ENCODE measurements at places on chromosomes 11 and 22.

- DNase-seq = peak; percentile 45
These were observed 720 bp downstream of the PACS1 start for GRCh38 chr11:66070604-66071380.

- no peak for DNase-seq
These were observed 10.4 kb downstream of the P2RY2 start for GRCh38 chr11:73228268-73229134.

GRCh38 chr11:112564228-112564955 lies 303.7 kb upstream of the PLET1 start:
- no peak for DNase-seq

DNA sequence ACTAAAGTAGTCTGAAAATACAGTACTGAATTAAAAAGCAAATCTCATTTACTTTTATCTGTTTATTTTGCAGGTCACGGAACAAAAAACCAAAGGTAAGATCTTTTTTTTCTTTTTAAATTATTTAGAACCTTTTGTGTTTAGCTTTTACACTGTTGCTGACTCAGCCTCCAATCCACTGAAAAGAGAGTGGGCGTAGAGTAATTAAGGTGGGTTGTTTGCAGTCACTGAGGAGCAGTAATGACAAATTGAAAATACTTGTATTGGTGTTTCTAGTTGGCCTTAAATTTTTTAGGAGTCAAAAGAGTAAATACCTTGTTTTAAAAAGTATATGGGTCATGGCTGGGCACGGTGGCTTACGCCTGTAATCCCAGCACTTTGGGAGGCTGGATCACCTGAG lies 73.4 kb downstream of the TNRC6B start:
- DNase-seq = no peak

DNA sequence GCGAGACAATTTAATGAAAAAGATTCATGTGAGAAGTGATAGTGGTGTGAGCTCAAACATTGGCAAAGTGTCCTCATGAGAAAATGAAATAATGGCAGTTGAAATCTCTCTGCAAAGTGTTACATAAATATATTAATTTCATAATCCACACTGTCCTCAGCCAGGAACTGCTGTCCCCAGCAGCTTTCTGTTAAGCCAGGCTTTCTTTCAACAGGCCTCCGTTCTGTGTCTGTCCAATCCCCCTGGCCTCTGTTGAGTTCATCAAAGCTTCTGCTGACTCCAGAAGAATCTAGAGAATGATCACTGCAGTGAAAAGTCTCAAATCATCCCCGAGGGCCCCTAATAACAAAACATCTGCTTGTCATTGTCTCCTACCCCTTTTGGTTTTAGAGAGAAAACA lies 10.0 kb upstream of the ASCC2 start:
- no peak for DNase-seq

DNA sequence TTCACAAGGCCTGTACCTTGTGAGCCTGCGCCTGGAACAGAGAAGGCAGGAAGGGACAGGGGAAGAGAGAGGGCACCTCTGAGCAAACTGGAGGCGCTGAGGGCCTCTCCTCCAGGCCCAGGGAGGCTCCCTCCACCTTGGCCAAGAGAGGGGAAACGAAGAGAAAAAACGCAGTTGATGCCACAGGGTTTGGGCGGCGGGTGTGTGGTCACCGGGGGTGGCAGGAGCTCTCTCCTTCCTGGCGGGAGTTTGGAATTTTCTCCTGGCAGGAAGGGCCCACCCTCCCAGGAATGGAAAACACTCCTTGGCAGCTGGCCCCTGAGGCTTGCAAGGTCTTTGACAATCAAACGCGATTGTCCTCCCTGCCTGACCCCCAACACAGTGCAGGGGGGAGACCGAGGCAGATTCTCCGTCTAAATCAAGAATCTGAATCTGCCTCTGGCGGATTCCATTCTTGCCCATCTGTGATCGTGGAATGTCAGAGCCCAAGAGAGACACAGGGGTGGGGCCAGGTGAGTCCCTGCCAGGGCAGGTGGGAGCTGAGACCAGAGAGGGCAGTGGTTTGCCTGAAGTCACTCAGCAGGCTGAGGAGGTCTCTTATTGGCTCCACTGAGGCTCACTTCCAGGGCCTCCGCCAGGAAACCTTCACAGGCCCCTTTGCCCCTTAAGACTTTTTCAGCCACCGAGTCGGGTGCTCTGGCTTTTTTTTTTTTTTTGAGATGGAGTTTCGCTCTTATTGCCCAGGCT lies 21.0 kb downstream of the RPL3 start:
- no peak for DNase-seq

- peak; percentile 3 for DNase-seq
These were observed 8.1 kb upstream of the ANKRD13D start for GRCh38 chr11:67280788-67281551.

- DNase-seq = no peak
These were observed 86.2 kb downstream of the GALNT18 start for GRCh38 chr11:11535611-11536010.

- no peak for DNase-seq
These were observed 2.1 kb upstream of the KCNJ4 start for GRCh38 chr22:38456841-38457699.

GRCh38 chr22:49305214-49305965 lies 522.3 kb downstream of the BRD1 start:
- DNase-seq = peak; percentile 82

DNA sequence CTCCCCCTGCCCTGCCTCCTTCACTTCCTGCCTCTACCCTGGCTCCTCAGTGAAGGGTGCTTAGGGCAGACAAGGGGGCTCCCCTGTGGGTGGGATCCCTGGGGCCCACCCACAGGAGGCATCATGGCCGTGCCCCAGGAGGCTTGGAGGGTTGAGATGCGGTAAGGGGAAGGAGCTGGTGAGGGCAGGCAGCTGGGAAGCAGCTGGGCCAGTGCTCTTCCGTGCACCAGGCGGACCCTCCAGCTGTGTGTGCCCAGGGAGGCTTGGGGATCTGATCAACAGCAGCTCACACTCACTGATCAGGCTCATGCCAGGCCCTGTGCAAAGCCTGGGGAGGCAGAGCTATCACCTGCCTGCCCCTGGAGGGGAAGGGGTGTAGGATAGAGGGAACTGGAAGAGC lies 59.3 kb upstream of the TTLL12 start:
- no peak for DNase-seq

GRCh38 chr11:35276396-35277145 lies 137.6 kb downstream of the CD44 start:
- DNase-seq = peak; percentile 26

DNA sequence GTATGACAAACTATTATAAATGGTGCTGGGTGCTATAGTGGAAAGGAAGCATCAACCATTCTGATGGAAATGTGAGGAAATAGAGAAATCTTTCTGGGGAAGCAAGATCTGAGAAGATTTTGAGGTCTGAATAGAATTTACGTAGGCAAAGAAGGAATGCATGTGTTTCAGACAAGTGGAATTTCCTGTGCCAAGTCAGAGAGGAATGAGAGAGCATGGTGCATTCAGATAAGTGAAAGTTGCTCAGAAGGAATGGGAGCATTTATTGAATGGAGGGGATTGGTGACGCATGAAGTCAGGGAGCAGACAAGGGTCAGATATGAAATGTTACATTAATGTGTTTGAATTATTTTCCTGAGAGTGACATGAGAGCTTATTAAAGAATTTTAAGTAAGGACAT lies 725.5 kb downstream of the METTL15 start:
- DNase-seq = no peak

- DNase-seq = no peak
These were observed 177.5 kb downstream of the MYO18B start for GRCh38 chr22:25919452-25919851.

DNA sequence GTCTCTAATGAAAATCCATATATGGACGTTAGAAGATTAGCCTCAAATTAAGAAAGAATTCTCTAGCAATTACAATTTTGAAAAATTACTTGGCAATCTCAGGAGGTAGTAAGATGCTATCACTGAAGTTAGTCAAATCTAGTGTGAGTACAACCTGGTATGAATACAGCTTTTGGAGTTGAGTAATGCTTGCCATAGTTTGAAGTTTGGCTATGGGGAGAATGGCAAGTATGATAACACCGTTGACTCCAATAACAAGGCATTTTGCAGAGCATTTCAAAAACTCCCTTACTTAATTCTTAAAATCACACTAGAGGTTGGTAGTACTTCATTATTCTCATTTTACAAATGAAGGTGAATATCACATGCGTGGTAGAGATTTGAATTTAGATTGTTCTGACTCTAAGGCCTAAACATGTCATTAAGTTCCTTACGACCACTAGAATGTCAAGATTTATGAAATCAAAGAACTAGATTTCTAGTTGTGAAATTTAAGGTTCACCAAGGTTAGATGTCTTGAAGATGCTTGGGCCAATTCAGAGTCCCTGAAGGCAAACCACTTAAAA lies 355.4 kb downstream of the ETS1 start:
- no peak for DNase-seq

DNA sequence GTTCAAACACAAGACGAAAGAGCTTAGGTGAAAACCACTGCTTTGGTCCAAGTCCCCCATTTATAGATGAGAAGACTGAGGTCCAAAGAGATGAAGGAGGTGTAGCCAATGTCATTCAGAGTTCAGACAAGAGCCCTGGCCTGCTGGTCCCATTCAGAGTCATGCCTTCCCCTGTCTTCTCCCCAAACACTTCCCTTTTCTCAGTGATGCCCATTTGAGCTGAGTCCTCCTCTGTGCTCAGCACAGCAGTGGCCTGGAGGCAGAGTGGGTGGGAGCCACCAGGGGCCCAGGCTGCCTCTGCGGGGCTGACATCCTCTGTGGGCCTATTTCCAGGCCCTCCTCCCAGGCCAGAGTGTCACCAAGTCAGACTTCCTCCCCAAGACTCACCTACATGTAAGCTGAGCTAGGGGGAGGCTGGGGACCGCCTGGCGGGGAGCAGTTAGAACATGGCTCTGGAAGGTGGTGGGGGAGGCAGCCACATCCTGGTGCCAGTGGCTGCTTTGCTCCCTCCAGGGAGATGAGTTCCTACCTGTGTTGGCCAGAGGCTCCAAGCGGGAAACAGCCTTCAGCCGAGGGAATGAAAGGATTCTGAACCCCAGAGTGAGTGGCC lies 22.4 kb upstream of the LRRC10B start:
- DNase-seq = no peak

DNA sequence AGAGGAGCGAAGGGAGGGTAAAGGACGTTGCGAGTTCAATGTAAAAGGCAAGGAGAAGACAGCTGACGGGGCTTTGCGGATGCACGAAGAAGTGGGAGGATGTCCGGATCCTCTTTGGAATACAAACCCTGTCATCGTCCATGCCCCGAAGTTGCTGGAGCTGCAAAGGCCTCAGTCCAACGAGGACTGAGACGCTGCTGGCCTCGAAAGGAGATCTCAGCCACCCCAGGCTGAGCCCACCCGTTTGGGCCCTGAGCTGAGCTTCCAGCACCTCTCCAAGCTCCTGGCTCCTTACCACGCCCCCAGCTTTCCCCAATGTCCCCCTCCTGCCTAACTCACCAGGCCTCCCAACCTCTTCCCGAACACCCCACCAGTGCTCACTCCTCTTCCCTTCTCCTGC lies 46.1 kb upstream of the PHF21B start:
- no peak for DNase-seq

DNA sequence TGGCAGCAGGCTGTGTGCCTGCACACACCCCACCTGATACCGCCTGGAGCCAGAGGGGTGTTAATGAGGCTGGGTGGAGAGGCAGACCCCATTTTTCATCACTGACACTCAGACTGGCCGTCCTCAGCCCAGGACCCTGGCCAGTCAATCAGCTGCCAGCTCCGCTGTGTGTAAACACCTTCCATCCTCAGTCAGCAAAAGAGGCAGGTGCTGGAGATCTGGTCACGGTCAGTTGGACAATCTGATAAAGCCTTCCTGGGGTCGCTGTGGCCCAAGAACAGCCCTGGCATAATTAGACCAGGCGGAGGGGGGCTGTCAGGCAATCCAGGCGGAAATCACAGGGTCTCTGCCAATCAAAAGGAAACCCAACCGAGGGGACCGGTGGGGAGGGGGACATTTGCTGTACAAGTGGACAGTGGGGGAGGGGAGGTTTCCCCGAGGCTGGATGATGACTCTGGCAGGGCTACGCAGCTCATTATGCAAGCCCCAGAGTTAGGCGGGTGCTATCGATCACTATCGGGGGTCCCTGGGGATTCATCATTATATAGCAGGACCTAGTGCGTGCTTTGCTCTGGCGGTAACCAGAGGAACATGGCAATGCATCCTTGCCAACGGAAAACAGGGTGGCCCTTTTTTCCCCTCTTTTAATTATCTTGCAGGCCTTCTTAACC lies 72.9 kb downstream of the ABTB2 start:
- no peak for DNase-seq

GRCh38 chr11:61153593-61154095 lies 7.6 kb downstream of the VPS37C start:
- DNase-seq = no peak

DNA sequence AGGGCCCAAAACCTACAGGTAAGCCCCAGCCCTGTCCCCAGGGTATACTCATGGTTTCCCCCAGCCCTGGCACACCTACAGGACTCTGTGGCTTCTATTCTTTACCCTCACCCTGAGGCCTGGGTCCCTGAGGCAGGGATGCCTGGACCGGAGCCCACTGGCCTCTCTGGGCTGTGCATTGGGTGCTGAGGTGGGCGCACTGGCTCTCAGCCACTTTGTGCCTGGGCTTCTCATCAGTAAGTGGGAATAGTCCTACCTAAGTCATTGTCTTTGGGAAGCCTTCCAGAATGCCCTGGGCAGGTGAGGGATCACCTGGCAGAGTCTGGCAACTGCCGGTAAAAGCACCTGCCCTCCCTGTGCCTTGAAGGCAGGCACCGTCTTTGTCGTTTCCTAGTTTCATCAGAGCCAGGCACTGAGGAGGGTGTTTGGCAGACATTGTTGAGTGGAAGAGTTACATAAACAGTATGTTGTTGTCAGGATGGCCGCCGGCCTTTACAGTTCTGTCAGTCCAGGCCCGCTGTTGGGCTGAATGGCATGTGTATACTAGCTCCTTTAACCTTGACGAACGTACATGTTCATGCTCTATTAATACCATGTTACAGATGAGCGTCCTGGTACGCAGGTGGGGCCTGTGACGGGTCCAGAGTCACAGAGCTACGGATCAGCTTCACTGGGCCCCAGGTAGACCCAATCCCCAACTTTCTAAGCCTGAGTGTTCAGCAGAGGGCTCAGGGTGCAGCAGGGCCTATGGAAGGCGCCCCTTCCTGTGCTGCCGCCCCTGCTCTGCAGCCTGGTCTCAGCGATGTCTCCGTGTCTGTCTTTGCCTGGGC lies 23.0 kb downstream of the SHANK3 start:
- no peak for DNase-seq

- no peak for DNase-seq
These were observed 14.2 kb downstream of the MRGPRG start for GRCh38 chr11:3204141-3205015.

GRCh38 chr22:29314537-29315285 lies 786 bp downstream of the RASL10A start:
- DNase-seq = no peak

DNA sequence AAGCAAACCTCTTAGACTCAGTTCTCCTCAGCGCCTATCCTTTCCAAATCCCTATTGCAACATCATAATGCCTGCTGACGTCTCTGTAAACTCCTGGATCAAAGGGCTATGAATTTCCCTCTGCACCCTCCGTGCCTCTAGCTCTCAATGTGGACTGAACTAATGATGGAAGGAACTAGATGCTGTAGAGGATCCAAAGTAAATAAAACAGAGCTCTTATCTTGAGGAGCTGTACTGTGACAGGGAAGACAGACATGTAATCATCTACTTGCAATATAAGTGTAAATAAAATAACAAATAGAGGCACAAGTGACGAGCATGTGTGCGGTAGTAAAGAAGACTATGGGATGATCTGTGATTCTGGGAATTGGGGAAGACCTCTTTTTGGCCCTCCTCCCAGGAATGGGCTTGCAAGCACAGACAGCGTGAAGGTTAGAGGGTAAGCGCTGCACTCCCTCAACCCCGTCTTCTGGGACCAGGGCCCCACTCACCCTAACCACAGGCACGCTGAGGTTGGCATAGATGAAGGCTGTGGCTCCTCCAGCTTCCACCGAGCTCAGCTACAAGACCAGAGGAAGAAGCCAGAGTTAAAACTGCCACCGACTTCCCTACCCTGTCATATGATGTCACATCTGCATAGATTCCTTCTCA lies 42.2 kb downstream of the P4HA3 start:
- peak; percentile 24 for DNase-seq

All from stimulated activated naive CD8-positive, alpha-beta T cell treated with anti-CD3 and anti-CD28 coated beads, Interleukin-15, Interleukin-2, amounts not matched to agents 100 U/mL and 50 U/mL, for 24 hours (primary cell).